ENCODE measurements at places on chromosomes 11 and 22. TPM values are rescaled to one million over a fixed set of nuclear protein-coding genes. Genes with fewer than 3 reads are reported as not detected.

The INS gene
- not detected for total RNA-seq

The BACE1 gene
- 8.4 TPM for total RNA-seq

The FXYD6 gene
- total RNA-seq: 0.21 TPM

The MMP8 gene
- not detected for total RNA-seq

The NXPE4 gene
- not detected for total RNA-seq

The TRIM48 gene
- total RNA-seq: not detected

All from A549 treated with CORT108297 at 1 μM for 4 hours (cell line).